ENCODE measurements at places on chromosomes 11 and 22.

DNA sequence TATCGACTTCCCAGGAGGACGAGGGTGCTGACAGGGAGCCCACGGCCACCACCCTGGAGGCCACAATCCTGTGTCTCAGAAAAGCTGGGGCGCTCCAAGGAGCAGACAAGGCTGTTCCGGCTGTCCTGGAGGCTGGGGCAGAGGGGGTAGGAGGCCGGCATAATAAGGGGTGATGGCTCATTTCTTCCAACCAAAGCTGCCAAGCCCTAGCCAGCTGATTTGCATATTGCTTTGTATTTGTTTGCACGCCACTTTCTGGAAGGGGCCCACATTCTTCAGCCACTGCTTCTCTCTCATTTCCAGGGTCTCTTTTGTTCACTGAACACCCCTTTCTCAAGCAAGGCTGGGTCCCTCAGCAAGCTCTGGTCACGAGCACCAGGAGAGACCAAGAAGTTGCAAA, 4.7 kb downstream of the PDE2A start:
- DNase-seq, result no peak

DNA sequence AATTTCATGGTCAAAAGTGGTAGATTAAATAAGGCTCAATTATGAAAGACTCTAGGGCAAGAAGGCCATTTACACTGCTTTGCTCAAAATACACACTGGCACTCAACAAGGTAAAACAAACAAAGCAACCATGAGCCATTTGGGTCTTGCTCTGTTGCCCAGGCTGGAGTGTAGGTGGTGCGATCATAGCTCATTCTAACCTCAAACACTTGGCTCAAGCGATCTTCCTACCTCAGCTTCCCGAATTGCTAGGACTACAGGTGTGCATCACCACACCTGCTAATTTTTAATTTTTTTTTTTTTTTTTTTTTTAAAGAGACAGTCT, 10.9 kb upstream of the AGBL2 start:
- no peak for DNase-seq

GRCh38 chr22:46009730-46010129, 32.8 kb upstream of the WNT7B start:
- DNase-seq, result no peak

GRCh38 chr22:20192293-20192971, 41.6 kb upstream of the CCDC188 start:
- DNase-seq, result no peak

DNA sequence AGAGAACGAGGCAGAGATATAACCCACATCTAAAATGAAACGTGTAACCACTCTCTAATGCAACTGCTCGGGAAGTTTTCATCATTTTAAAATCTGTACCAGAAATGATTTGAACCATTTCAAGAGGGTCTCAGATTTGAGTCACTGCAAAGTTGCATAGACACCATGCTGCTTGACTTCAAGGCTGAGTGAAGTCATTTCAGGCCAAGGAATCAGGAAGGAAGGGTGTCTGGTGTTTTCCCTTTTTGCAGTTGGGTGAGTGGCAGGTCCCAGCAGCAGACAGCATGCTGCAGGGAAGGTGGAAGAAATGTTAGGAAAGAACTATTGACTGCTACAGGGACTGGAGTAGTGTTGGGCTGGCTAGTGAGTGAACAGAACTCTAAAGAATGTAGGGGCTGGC, 16.5 kb downstream of the TANGO2 start:
- no peak for DNase-seq

DNA sequence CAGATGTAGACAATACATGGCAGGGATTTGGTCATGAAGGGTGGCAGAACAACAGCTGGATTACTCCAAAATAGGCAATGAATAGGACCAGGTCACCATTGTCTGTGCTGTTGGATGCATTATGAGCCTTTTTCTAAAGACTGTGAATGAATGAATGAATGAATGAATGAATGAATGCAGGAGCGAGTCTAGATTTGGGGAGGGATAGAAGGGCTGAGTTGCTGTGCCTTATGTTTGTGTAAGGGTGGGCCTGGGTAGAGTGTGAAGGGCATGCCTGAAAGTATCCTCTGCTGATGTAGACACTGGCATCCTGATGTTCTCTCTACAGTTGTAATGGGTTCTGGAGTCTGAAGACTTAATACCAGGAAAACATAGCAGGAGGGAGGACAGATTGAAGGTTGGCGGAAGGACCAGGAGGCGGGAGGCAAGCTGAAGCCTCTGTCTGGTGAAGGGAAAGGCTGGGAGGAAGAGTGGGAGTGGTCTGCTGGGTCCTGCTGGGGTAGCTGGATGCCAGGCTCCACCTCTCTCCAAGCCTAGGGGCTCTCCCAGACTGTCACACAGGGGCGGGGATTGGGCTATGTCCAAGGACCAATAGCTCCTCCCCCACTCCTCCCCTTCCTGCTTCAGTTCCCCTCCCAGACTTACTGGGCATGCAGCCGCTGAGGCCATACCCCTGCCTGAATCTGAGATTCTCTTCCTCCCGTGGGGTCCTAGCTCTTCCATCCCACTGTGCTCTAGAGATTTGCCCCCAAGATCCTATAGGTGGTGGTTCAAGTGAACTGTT, 4.8 kb downstream of the TRIM3 start:
- DNase-seq, result no peak

Measured in SIG-M5 (cell line).